Activated CD8-positive, alpha-beta memory T cell treated with anti-CD3 and anti-CD28 coated beads for 1 hour (primary cell): ENCODE measurements at places on chromosomes 7 and 10.

- no peak for DNase-seq
Measured at GRCh38 chr7:30912986-30913811, 1.5 kb downstream of the AQP1 start.

DNA sequence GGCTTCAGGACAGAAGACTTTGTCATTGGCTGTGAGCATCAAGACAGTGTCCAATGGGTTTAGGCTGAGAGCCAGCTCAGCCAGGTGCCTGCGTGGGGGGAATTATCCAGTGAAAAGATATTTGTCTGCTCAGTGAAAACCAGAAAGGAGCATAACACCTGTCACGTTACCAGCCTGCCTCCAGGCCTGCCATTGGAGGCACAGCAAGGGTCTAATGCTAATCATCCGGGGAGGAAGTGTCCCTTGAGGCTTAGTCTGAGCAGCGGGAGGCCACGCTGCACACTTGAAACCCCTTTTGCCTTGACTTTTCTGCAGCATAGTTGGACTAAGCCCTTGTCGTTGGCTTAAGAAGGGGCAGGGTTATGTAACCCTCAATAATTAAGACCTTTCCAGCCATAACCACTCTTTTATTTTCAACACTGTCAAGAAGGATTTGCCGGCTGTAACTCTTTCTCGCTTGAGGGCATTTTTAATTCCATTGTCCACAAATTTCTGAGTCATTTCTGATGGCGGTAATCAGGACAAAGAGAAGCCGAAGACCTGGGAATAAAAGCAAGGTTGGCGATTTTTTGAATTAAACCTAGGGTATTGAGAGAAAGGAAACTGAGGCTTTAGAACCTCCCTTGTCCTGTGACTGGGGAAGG is 639.6 kb upstream of the FOXK1 start:
- DNase-seq, result no peak

DNA sequence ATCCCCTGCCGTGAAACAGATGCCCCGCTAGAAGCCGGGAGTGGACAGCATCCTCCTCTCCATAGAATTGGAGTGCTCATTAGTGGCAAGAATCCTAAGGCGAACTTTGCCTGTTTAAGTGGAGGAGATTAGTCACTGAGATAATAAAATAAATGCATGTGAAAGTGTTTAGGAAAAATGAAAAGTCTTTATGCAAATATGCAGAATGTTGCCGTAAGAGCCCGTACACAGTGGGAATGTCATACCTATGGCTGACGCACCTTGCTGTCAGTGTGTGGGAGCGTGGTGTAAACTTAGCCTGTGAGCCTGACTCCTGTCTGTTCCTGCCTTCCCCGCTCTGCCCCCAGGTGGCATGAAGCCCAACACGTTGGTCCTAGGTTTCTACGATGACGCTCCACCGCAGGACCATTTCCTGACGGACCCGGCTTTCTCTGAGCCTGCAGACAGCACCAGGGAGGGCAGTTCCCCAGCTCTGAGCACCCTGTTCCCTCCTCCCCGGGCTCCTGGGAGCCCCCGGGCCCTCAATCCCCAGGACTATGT is 1.7 kb upstream of the TRIP6 start:
- no peak for DNase-seq

DNA sequence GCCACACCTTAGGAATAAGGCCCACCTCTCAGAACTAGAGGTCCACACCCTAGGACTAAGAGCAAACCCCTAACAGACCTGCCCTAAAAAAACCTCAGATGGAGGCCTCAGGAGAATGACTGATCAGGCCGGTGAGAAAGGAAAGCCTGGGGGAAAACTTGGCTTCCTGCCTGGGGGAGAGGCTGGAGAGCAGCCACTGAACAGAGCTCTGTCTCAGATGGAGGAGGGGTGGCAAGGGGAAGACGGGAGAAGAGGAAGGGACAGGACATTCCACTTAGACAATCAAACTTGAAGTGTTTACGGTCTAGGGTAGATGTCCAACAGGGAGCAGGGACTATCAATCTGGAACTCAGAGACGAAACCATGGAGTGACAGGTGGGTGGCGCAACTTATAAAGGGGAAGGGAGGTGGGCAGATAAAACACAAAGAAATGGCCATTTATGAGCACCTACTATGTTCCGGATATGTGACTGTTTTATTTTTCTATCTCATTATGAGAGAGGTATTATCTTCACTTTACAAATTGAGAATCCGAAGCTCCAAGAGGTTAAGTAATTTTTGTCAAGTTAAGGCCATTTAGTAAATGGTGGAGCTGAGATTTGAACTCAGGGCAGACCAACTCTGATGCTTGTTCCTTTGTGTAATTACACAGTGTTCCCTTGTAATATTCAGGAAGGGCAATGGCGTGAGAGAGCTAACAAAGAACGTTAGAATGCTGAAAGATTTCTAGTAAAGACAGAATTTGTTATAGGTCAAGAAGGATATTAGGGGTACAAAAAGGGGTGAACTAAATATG is 82.6 kb downstream of the DNMBP start:
- no peak for DNase-seq

GRCh38 chr7:145431834-145432233 is 596.0 kb upstream of the TPK1 start:
- DNase-seq, result no peak

- no peak for DNase-seq
Measured at GRCh38 chr10:43237128-43237527, 29.7 kb downstream of the RASGEF1A start.

DNA sequence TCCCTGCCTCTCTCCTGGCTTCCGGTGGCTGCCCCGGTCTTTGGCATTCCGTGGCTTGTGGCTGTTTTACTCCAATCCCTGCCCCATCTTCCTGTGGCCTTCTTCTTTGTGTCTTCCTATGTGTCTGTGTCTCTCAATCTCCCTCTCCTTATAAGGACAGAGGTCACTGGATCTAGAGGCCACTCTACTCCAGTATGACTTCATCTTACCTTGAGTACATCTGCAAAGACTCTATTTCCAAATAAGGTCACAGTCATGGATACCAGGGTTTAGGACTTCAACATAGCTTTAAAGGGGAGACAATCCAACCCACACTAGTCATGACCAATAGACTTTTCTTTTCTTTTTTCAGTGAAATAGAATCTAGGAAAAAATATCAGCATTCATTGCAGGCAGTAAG is 153.3 kb upstream of the INSYN2A start:
- DNase-seq, result no peak

- DNase-seq, result no peak
Measured at GRCh38 chr10:77507291-77507880, 130.2 kb downstream of the KCNMA1 start.

DNA sequence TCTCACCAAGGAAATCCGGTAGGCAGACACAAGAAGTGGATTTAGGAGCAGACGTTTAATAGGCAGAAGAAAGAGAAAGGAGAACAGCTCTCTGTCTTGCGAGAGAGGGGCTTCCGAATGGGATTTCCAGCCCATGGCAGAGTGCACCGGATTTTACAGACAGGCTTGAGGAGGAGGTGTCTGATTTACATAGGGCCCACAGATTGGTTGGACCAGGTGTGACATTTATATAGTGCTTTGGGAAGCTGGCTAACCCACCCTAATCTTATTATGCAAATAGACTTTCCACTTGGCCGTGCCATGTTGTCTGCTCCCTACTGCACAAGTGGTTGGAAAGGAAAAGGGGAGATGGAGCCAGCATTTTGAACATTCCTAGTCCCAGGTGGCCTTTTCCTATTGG is 57.8 kb downstream of the ANKMY2 start:
- no peak for DNase-seq

GRCh38 chr7:69213878-69214277 is 384.4 kb upstream of the AUTS2 start:
- no peak for DNase-seq

- no peak for DNase-seq
Measured at GRCh38 chr7:151696721-151697514, 177.2 kb upstream of the RHEB start.

DNA sequence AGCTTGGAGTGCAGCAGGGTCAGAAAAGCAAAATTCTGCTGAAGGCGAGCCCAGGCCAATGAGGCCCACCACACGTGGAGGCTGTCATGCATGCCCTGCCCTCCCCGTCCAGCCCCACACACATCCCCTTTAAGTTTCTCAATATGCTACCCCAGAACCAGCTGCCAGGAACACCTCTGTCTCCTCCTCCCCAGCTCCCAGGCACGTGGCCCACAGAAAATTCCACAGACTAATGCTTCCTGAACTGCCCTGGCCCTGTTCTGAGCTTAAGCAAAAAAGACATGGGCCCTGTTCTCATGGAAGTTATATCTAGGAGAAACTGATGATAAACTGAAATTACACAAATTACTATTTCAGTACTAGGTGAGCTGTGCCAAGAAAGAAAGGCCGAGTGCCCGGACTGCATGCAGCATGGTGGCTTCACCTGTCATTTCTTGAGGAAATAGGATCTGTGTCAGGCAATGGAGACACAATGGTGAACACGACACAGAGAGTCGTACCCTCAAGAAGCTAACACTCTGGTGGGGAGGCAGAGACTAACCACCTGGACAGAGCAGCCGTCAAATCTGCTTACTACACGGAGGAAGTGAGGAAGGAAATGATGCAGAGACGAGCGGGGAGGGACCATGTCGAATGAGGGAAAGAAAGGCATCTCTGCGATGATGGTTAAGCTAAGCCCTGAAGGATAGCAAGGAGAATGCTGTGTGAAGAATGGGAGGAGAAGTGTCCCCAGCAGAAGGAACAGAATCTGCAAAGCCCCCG is 44.5 kb downstream of the PODXL start:
- DNase-seq, result no peak

DNA sequence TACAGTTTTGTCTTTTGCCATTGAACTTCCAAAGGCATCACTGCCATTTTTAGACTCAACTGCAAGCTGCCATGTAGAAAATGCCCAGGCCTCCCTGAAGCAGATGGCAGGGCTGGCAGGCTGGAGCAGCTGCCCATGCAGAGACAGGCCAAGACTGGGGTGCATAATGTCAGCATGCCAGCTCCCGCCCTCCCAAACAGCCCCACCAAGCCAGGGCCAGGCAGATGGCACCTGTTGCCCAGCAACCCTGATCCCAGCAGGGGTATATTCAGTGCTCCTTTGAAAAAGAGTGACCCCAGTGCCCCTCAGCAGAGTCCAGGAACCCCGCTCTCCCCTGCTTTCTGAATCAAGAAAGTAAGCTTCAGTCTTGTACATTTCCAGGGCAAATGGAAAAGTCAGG is 32.6 kb downstream of the VSTM4 start:
- no peak for DNase-seq

- no peak for DNase-seq
Measured at GRCh38 chr7:121572615-121573014, 176.5 kb upstream of the FAM3C start.

GRCh38 chr10:30630571-30630970 is 1.0 kb upstream of the LYZL2 start:
- DNase-seq, result no peak

- no peak for DNase-seq
Measured at GRCh38 chr10:33476757-33477273, 142.3 kb upstream of the NRP1 start.

DNA sequence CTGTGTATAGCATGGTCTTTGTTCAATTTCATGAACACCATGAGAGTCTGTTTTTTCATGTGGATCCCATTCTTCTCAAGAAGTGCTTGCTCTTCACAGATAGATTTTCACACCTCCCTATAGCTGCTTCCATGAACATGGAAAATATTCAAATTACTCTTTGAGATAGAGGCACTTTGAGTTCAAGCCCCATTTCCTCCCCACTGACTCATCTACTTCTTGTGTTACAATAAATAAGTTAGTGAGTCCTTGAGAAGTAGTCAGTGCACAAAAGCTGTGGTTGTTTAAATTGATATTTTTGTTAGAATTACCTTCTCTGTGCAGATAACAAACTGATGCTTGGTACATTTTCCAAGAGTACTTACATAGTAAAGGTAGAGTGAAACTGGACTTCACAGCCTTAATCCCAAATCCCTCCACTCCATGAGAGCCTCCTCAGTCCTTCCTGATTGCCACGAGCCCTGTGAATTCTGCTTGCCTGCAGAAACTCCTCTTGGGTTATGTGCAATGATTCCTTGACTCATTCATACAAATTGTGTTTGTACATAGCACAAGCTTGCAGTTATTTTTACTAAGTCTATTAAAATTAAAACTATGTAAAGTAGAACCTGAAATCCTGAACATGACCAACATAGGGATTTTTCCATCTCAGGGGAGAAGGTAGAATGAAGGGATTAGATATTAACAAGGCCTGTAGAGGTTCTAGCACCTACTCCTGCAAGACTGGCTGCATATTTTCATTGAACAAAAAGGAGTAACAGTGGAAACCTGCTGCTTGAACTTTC is 496.2 kb downstream of the TNS3 start:
- no peak for DNase-seq

GRCh38 chr10:22609719-22610465 is 104.5 kb downstream of the PIP4K2A start:
- DNase-seq, result no peak

DNA sequence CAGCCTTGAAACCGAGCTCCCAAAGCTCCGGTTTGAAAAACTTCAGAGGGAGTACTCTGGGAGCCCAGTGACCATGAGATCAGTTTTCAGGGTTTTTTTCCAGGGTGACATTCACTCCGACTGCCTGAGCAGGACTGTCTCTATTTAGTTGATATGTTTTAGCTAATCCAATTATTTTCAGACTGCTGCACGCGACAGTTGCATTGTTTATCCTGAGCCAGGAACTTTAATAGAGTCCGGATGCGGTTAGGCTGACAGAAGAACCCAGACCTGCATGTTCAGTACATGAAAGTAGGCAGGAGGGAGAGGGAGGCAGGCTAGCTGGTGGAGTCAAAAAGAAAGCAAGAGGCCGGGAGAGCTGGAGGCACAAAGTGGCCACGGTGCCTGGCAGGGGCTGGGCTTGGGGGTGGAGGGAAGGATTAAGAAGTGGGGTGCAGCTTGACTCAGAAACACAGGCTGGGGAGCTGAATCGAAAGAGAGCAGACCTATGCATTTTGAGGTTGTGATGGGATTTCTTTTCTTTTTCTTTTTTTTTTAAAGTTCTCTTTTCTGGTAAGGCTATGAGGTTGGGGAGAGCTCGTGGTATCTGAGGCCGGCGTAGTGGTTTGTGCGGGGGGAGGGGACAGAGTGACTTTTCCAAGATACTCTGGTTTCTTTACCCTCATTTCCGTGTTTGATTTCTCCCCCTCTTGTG is 5.7 kb downstream of the GATA3 start:
- DNase-seq, result no peak

DNA sequence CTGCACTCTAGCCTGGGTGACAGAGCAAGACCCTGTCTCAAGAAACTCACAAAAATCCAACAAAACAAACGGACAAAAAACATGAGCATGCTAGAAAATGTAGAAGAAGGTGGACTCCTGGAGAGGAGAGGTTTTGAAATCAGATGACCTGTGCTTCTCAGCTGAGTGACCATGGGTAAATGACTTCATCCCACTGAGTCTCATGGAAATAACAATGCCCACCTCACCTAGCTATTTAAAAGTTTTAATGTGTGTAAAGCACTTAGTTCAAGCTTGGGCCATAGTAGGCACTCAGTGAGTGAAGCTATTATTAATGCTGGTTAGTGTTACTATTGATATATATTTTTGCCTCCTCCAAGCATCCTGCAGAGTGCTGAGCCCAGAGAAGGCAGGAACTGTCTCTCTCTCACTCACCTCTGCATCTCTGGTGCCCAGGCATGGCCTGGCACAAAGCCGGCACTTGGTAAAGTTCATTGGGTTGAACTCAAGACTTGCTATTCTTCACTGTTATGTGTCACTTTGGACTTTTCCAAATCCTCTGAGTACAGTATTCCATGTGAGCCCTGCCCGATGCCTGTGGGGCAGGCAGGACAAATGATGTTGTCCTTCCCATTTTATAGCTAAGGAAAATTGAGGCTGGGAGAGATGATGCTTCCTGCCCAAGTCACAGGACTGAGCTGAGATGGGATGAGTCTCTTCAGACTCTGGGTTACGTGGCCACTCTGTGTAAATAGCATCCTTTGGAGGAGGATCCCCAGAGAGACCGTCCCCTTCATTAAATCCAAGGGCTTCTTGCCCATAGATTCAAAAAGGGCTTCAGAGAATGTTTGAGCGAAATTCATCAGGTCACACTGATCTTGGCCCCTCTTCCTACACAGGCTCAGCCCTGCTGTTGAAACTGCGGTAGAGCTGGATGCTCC is 81.4 kb upstream of the EMX2 start:
- no peak for DNase-seq
